ENCODE measurements at places on chromosomes 6 and 20.

- no peak for DNase-seq
These were observed 153.1 kb downstream of the GMPR start for GRCh38 chr6:16391451-16391912.

GRCh38 chr20:45874576-45874975 lies 6.5 kb upstream of the ZSWIM1 start:
- no peak for DNase-seq

GRCh38 chr6:144248476-144249301 lies 36.4 kb upstream of the UTRN start:
- DNase-seq = no peak

- no peak for DNase-seq
These were observed 104.4 kb downstream of the NCR2 start for GRCh38 chr6:41439524-41440418.

GRCh38 chr6:68211242-68211795 lies 423.8 kb upstream of the ADGRB3 start:
- DNase-seq = no peak

- DNase-seq = no peak
These were observed 49.4 kb downstream of the IYD start for GRCh38 chr6:150417899-150418826.

DNA sequence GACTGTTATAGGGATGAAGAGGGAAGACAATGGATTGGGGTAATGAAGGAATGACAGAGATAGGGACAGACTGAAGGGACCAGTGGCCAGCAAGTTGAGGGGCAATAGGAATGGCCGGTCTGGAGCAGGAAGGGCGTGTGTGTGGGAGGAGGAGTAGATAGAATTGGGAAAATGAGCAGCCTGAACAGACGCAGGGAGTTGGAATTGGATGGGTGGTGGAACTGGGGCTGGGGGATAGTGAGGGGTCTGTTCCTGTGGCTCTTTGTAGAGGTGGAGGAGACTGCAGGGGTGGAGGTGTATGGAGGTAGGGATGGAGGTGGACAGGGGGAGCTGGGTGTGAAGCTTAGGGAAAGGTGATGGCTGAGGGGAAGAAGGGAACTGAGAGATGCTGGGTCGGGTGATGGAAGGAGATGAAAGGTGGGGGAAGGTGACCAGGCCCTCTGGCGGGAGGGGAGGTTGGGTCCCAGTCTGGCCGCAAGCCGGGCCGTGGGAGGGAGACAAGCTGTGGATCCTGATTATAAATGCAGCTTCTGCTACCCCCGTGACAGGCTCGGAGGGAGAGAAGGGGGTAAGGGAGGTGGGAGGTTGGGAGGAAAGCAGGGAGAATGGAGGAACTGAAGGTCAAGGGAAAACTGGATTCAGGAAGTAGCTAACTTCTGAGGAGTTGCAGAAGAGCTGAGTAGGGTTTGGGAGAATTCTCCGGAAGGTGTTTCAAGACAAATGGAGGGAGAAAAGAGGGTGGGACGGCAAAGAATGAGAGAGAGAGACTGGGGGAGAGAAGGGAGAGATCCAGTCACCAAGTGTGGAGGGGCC lies 5.2 kb downstream of the SYNGAP1 start:
- DNase-seq = no peak

- no peak for DNase-seq
These were observed 1092.3 kb downstream of the KHDRBS2 start for GRCh38 chr6:61193771-61194170.

DNA sequence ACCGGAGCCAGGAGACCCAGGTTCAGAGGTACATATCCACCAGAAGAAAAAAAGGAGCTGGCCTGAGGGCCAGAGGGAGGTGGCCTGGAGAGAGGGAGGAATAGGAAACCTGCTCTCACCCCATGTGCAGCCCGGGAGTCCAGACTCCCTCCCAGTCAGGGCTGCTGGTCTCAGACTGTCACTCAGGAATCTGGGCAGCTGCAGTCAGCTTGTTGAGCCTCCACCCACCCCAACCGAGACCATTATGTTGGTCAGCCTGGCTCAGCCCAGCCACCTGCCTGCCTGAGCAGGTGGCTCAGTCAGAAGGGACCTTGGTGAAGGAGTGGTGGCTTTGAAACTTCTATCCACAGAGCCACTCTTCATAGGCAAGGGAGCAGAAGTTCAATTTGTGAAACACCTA lies 53.3 kb upstream of the EPB41L1 start:
- no peak for DNase-seq

DNA sequence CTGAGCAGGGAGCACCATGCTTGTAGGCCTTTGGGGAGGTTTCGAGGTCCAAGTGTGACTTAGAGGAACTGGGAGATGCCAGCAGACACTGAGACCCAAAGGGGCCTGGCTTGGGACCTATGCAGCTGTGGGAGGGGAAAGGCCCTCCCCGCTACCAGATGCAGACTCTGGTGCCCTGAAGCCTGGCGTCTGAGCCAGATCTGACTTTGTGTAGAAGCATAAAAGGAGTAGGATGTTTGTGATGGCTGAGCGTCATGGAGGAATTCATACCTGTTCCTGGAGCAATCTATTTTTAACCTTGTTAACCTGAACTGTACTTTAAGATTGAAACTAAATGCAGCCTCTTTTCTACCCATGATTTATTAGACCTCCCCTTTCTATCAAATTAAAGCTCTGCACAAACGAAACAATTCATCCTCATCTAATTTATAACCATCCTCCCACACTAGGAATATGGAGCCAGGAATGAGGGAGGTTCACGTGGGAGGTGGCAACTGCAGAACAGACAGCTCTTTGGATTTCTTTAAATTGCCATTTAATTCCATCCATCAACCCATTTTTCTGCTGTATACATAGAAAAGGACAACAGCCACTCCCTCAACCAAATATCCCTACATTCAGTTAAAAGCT lies 172.6 kb upstream of the AGPAT4 start:
- DNase-seq = no peak

DNA sequence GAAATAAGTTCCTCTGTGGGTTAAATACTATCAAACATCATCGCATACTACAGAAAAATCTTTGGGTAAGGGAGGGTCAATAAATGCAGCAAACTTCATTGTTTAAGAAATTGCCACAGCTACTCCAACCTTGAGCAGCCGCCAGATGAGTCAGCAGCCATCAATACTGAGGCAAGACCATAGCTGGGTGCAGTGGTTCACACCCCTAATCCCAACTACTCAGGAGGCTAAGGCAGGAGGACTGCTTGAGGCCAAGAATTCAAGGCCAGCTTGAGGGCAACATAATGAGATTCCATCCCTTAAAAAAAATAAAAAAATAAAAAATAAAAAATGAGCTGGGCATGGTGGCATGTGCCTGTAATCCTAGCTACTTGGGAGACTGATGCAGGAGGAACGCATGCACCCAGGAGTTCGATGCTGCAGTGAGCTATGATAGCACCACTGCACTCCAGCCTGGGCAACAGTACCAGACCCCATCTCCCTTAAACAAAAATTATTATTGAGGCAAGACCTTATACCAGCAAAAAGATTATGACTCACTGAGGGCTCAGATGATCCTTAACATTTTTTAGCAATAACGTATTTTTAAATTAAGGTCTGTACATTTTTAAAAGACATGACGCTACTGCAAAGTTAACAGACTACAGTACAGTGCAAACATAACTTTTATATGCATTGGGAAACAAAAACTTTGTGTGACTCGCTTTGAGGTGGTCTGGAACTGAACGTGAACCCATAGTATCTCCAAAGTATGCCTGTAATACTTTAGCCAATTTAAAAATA lies 8.8 kb downstream of the SRPK1 start:
- no peak for DNase-seq

DNA sequence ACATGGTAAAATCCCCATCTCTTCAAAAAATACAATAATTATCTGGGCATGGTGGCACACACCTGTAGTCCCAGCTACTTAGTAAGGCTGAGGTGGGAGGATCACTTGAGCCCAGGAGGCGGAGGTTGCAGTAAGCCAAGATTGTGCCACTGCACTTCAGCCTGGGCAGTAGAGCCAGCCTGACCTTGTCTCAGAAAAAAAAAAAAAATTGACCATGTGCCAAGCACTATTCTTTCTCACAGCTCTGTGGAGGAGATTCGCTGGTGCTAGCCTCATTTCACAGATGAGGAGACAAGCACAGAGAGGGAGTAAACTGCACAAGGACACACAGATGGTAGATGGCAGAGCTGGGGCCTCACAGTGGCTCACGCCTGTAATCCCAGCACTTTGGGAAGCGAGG lies 131.8 kb upstream of the JARID2 start:
- no peak for DNase-seq

- no peak for DNase-seq
These were observed 92.9 kb upstream of the NAA20 start for GRCh38 chr20:19924255-19924654.

- DNase-seq = no peak
These were observed 5.6 kb downstream of the CYP24A1 start for GRCh38 chr20:54167909-54168872.

GRCh38 chr6:161740486-161740885 lies 466.6 kb upstream of the AGPAT4 start:
- DNase-seq = no peak

DNA sequence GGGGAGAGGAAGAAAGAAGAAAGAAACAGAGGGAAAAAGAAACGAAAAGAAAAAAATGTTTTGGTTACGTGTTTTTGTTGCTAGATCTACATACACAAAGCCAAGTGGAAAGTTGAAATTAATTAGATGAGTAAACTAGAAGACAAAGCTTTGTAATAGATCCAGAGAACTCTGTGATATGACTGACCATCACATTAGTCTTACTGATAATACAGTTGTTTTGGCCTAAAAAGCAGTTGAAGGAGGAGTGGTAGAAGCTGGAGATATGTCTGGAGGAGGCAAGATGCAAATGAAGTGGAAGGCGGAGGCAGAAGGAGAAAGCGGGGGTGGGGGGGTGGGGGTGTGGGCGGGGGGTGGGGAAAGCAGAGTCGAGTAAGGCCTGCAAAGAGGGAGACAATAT lies 500.1 kb upstream of the ID4 start:
- DNase-seq = no peak

- no peak for DNase-seq
These were observed 110.1 kb downstream of the ADTRP start for GRCh38 chr6:11668455-11668854.

GRCh38 chr20:16145919-16146318 lies 427.3 kb downstream of the KIF16B start:
- no peak for DNase-seq

GRCh38 chr6:22302838-22303237 lies 6.0 kb upstream of the PRL start:
- DNase-seq = no peak

DNA sequence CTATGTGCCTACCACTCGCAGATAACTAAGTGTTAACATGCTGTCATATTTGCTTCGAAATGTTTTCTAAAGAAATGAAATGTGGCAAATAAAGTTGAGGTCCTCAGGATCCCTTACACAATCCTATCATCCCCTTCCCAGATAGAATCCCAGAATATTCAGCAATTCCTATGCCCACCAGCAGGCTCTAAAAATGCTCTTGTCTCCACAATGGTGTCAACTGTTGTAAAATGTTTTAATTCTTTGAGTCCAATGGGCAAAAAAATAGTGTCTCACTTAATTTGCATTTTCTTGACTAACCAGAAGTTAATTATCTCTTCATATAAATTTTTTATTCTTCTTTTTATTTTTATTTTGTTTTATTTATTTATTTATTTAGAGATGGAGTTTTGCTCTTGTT lies 103.9 kb upstream of the MAP7 start:
- no peak for DNase-seq

DNA sequence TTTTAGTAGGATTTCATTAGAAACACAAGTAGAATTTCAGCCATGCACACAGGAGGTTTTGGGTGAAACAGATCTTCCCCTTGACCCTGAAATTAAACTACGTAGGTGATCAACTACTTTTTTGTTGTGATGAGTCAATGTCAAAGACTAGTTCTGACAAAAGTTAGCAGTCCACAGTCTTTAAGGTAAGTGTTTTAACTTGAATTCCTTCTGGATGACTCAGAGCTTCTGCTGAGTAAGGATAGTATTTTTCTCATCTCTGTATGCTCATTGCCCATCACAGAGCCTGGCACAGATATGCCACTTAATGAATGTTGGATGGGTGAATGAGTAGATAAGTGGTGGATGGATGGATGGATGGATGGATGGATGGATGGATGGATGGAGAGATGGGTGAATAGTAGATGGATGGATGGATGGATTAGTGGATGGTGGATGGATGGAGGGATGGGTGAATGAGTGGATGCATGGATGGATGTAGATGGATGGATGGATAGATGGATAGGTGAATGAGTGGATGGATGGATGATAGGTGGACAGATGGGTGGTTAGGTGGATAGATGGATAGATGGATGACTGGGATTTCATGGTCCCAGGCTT lies 165.3 kb downstream of the ZMYND8 start:
- no peak for DNase-seq

DNA sequence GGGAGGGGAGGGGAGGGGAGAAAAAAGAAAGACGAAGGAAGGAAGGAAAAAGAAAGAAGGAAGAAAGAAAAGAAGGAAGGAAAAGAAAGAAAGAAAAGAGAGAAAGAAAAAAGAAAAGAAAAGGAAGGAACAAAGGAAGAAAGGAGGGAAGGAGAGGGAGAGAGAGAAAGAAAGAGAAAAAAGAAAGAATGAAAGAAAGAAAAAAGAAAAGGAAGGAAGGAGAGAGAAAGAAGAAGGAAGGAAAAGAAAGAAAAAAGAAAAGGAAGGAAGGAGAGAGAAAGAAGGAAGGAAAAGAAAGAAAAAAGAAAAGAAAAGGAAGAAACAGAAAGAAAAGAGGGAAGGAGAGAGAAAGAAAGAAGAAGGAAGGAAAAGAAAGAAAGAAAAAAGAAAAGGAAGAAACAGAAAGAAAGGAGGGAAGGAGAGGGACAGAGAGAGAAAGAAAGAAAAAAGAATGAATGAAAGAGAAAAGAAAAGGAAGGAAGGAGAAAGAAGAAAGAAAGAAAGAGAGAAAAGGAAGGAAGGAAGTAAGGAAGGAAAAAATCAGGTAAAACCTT lies 225.3 kb downstream of the TPBG start:
- no peak for DNase-seq

DNA sequence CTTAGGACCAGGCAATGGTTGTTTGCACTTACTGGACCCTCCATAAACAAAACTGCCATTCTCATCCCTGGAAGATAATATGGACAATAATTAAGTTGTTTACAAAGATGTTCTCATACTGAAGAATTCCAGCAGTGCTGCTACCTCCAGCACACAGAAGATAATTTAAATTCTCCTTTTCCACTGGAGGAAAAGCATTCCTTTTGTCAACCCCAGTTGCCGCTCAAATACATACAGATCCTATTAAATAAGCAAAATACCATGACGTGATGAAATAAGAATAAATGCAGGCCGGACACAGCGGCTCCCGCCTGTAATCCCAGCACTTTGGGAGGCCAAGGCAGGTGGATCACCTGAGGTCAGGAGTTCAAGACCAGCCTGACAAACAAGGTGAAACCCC lies 54.5 kb upstream of the IPCEF1 start:
- DNase-seq = no peak

- no peak for DNase-seq
These were observed 14.4 kb downstream of the PFDN4 start for GRCh38 chr20:54221996-54222890.

DNA sequence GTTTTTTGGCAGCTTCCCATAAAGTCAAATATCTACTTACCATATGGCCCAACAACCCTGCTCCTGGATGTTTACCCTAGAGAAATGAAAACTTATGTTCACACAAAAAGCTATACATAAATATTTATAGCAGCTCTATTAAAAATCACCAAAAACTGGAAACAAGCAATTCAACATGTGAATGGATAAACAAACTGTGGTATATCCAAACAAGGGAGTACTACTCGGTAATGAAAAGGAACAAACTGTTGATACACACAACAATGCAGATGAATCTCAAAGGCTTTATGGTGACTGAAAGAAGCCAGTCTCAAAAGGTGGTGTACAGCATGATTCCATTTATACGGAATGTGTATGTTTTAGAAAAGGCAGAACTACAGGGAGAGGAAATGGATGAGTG lies 48.4 kb downstream of the PREX1 start:
- DNase-seq = no peak

GRCh38 chr6:7673063-7673536 lies 52.8 kb upstream of the BMP6 start:
- DNase-seq = no peak
